Left kidney (tissue), 8 donors: ENCODE measurements at places on chromosomes 11 and 22.
A peak's percentile ranks its signal among the peaks of the same experiment; 100 is the strongest.

- no peak for DNase-seq
Observed at GRCh38 chr22:44455151-44455962, 42.7 kb downstream of the RTL6 start.

GRCh38 chr11:92423115-92424034 lies 198.8 kb downstream of the FAT3 start:
- DNase-seq = no peak

DNA sequence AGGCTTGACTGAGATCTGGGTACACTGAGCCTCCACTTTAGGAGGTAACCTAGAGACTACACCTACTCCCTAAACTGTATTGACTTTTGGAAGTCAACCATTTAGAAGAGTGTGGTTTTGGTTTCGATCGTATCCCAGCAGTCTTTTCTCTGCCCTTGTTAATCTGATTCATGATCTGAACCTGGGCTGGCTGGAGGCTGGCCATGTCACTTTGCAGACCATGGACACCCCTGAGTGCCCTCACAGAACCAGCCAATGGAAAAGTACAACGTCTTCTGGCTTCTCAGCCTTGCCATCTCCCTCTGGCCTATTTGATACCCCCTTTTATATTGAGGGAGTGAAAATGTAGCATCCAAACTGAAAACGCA lies 10.8 kb downstream of the EHF start:
- DNase-seq = no peak

DNA sequence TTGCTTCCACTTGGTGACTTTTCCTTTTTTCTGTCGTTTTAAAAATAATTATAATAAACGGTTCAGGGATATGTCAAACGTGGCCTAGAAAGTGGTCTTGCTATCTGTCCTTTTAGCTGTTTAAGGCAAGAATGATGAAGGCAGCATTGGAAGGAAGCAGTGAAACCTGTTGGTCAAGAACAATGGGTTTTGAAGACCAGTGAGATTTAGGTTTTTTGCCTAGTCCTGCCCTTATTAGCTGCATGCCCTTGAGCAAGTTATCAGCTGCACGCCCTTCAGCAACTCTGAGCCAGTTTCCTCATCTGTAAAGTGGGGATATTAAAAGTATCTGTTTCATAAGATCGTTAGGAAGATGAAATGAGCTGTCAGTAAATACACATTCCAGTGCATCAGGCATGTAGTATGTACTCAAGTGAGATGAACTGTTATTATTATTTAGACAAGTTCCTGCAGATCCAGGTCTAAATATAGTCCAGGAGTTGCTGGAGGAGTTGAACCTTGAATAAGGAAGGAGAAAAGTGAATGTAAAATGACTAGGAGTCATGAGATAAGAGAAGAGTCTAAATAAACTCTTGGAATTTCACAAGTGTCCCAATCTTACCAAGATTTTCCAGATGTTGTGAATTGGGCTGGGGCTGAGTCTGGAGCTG lies 90.8 kb upstream of the HSD17B12 start:
- DNase-seq = no peak

GRCh38 chr11:8566613-8567210 lies 27.3 kb downstream of the STK33 start:
- DNase-seq = peak; percentile 46

DNA sequence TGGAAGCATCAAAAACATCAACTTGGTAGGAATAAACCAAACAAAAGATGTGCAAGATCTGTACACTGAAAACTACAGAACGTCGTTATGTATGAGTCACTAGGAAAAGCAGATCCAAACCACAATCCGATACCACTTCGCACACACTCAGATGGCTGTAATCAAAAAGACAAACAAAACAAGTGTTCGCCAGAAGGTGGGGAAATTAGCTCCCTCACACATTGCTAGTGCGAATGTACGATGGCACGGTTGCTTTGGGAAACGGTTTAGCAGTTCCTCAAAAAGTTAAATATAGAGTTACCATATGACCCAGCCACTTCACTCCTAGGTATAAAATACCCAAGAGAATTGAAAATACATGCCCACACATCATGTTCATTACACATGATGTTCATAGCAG lies 14.8 kb upstream of the CARD10 start:
- no peak for DNase-seq

- no peak for DNase-seq
Observed at GRCh38 chr11:102446606-102447005, 6.0 kb downstream of the TMEM123 start.

GRCh38 chr11:34614344-34615104 lies 6.4 kb upstream of the EHF start:
- no peak for DNase-seq
